Right lobe of liver (tissue), 6 donors: ENCODE measurements at places on chromosomes 11 and 22.
A peak's percentile ranks its signal among the peaks of the same experiment; 100 is the strongest.

DNA sequence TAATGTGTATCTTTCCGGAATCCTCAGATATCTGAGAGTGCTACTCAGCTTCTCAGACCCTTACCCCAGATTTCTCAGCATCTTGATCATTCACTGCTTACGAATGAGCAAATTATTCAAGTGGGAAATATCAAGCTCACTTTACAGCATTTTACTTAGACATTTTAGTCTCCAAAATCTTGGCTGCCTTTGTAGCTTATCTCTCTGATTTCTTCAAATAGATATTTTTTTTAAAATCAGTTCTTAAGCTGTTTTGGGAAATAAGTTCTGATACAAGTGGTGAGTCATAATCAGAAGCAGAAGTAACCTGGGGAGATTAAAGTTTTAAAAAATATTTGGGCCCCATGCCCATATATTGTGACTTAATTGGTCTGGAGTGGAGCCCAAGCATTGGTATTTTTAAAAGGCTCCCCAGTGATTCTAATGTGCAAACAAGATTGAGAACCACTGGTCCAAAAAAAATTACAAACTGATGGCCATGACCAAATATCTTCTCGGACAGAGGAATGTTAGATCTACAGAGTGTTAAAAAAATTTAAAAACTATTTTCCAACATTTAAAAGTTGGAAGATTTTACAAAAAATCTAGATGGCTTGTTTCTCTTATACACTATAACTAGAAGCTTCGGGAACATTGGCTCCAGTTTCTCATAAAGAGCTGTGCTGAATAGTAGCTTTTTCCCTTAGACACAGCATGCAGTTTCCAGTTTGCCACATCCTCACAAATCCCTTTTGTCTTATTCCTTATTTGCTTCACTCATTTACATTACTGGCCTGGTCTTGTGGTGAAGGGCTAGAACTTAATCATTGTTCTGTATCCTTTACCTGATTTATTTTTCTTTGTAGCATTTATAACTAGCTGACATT, 87.8 kb upstream of the BMAL1 start:
- no peak for DNase-seq

DNA sequence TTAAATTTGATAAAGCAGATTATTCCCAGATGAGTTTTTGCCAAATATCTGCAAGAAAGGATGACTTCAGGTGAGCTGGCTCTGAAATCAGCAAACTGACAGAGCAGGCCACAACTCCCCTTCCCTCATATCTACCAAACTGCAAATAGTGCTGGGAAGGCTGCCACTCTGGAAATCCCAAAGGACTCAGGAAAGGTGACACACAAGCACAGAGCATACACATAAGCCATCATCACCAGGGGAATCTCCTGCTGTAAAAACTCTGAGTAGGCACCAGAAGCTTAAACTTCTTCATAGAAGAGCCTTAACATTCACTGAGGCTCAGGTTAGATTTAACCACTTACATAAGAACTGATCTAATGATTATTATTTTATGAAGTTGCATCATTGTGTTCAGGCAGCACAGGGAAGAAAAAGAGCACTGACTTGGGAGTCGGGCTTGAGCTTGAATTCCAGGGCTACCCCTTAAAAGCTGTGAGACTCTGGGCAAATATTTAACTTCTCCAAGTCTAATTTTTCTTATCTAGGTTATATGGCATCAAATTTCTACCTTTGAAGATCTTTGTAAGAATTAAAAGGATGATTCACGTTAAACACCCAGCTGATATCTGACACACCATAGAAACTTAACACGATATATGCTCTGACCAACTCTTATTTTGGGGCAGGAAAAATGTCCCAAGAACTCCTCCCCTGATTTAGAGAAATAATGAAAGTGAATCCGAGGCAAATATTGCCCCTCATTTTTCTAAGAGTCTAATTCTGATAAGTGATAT, 15.0 kb downstream of the SYTL2 start:
- no peak for DNase-seq

- DNase-seq = no peak
Observed at GRCh38 chr11:73633999-73634398, 12.4 kb upstream of the PLEKHB1 start.

- no peak for DNase-seq
Observed at GRCh38 chr11:112836256-112836602, 125.0 kb upstream of the NCAM1 start.

GRCh38 chr11:113242767-113243397, 71.5 kb upstream of the TTC12 start:
- no peak for DNase-seq

DNA sequence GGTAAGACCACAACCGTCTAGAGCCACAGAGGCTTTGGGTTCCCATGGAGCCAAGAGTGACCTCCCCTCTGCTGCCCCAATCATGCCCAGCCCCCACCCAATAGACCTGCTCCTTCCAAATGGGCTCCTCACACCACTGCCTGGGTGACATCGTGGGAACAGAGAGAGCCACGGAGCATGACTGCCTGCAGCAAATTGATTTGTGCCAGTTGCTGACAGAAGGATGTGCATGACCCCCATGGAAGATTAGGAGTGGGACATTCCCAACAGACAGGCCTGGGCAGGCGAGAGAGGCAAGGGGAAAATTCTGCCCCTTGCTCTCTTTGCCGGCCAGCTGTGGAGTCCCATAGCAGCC, 88.5 kb downstream of the TENM4 start:
- DNase-seq = no peak

DNA sequence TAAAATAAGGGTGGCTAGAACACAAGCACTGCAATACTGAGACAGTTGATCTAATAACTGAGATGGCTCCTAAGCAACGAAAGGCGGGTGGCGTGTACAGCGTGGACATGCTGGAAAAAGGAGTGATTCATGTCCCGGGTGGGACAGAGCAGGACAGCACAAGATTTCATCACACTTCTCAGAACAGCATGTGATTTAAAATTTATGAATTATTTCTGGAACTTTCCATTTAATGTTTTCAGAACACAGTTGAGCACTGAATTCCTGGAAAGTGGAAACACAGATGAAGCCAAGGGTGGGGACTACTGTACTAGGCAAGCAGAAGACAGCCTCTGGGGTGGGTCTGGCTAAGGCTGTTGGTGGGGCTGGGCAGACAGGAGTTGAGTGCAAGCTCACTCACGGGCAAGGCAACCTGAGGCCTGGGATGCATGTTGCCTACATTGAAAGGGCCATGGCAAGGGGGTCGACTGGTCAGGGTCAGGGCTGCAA, 165.6 kb upstream of the DDI1 start:
- no peak for DNase-seq

GRCh38 chr11:12175694-12176241, 65.4 kb downstream of the MICAL2 start:
- no peak for DNase-seq

DNA sequence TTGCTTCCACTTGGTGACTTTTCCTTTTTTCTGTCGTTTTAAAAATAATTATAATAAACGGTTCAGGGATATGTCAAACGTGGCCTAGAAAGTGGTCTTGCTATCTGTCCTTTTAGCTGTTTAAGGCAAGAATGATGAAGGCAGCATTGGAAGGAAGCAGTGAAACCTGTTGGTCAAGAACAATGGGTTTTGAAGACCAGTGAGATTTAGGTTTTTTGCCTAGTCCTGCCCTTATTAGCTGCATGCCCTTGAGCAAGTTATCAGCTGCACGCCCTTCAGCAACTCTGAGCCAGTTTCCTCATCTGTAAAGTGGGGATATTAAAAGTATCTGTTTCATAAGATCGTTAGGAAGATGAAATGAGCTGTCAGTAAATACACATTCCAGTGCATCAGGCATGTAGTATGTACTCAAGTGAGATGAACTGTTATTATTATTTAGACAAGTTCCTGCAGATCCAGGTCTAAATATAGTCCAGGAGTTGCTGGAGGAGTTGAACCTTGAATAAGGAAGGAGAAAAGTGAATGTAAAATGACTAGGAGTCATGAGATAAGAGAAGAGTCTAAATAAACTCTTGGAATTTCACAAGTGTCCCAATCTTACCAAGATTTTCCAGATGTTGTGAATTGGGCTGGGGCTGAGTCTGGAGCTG, 90.8 kb upstream of the HSD17B12 start:
- DNase-seq = no peak

- no peak for DNase-seq
Observed at GRCh38 chr11:16287630-16288280, 68.6 kb downstream of the SOX6 start.

DNA sequence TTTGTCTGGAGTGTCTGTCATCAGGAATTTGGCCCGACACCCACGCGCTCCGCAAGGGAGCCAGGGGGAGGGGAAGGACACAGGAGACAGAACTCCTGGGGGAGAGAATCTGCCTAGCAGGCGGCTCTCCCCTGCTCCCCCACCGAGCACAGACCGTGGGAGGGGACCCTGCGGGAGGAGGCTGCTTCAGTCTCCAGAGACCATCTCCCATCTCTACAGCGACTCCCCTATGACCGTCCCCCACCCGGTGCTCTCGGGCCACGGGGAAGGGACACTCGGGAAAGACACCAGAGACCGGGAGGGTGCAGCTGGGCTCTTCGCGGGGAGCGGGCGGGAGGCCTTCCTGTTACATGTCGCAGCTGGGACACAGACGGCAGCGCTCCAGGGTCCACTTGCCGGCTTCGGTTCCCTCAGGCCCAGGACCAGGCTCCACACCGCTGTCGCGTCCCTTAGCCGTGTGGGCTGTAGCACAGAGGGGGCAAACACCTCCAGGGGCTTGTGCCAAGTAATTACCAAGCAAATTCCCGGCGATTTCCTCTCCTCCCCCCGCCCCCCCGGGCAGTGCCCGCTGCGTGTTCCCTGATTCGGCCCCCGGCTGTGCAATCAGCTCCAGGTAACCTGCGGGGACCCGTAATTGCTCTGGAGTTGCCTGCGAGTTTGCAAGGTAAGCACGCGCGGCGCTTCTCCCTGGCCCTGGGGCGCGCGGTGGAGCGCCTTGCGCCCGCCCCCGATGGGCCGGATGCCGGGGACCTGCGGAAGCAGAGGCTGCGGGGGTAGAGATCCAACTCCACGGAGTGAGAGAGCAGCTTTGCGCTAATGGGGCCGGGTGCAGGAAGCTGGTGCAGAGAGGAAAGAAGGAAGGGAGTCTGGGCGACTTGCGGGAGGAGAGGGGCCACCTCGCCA, 155.1 kb upstream of the CADM1 start:
- no peak for DNase-seq

GRCh38 chr11:19995145-19995544, 165.1 kb downstream of the DBX1 start:
- DNase-seq = no peak

DNA sequence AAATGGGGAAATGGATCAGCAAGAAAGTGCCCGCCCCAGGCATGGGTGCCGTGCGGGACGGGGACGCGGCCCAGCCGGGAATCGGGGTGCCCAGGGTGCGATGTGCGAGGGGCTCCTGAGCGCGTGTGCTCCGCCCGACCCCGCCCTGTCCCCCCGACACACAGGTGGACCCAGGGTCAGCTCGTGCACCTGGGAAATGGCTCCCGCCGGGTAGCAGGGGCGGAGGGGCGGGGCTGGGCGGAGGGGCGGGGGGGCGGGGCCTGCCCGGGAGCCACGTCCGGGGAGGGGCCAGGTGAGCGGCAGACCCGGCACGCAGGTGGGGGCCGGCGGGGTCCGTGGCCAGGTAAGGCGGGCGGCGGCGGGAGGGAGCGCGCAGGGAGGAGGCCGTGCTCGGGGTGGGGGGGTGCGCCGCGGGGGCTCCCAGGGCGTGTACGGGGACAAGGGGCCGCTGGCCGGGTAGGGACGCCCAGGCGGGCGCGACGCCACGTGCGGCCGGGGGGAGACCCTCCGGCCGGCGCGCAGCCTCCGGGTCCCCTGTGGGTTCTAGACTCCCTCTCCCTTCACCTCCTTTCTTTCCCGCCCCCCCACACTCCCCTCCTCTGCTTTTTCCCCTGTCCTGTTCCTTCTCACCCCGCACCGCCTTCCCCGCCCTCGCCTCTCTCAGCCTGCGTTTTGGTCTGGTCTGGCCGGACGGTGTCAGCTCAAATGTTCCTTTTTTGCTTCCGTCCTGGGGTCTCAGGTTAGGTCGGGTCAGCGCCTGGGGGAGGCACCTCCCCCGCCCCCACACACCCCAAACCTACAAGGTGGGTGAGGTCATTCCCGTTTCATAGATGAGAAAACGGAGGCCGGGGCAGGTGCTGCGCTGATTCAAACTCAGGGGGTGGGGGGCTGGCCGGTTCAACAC, at the start of gene ARHGAP8:
Gene ARHGAP8, plus strand, starts transcription at position 291 of the 904 bp plus-strand sequence. CDS start 33,953 bp downstream, outside the sequence.
- DNase-seq = no peak

DNA sequence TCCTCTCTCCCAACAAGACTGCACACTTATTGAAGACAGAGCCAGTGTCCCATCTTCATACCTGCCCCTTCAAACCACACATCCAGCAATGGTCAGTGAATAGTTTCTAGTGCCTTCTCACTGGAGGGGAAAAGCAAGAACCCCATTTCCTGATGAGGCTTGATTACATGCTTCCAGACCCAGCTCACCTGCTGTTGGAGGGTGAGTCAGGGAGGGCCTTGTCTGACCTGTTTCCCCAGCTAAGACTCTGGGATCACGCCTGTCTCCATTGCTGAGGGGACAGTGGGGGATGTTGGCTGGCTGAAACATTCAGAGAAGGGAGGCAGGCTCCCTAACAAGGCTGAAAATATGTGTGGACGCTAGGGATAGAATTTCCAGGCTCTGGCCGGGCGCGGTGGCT, 27.5 kb upstream of the ZDHHC13 start:
- no peak for DNase-seq

- DNase-seq = no peak
Observed at GRCh38 chr11:86623041-86623621, 49.3 kb downstream of the ME3 start.

DNA sequence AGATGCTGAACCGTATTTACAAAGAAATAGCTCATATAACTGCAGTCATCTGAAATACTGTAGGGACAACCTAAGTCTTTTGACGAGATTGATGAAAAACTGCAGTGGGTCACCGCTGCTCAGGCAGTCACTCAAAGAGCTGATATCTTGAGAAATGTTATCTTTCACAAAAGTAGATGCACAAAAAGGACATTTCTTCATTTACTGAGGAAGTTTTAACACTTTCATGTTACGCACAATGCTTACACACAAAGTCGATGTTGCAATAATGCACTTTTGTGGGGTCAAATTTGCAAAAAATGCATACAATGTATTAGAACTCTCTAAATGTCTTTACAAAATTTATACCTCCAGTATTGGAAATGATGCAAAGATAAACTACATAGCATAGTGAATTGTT, 16.2 kb upstream of the OR10V1 start:
- no peak for DNase-seq

DNA sequence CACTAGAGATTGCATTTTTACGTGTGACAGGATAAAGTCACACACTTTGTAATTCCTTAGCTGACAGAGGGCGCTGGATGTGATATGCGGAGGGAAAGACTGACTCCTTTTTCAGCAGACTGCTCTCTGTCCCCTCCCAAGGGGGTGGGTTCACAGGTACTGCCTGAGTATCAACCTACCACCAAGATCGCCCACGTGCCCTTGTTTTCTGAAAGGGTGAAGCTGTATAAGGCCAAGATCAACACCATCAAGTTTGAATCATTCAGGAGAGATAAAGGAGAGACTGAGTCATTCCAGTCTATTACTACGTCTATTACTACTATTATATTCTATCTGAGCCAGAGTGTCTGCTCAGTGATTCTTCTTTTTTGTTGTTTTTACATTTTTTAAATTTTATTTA, 30.7 kb downstream of the BUD13 start:
- DNase-seq = no peak

GRCh38 chr11:57325735-57326048, 940 bp upstream of the TNKS1BP1 start:
- peak; percentile 59 for DNase-seq
